Stimulated activated CD8-positive, alpha-beta memory T cell treated with anti-CD3 and anti-CD28 coated beads, Interleukin-4, amount 100 ng/mL, for 1 hour (primary cell): ENCODE measurements at places on chromosomes 13 and 19.

- no peak for DNase-seq
Measured at GRCh38 chr13:27083183-27083582, 88.4 kb downstream of the USP12 start.

DNA sequence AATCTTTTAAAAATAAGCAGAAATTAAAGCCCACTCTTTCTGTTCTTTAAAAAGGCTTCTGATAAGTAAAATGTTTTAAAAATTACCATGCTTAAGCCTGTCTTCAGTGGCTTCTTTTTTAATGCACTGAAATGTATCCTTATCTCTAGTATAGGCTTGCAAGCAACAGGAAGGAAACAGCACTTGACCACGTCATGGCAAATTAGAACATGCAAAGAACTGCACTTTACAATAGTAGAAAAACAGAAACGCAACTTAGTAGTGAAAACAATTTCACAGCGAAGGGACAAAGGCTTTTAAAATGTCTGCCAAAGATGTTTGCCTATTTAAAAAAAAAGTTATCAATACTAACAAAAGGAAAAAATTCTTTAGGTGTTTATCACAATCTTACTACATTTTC lies 36.3 kb downstream of the ELF1 start:
- no peak for DNase-seq

- DNase-seq: no peak
Measured at GRCh38 chr19:1280636-1281568, 4.8 kb upstream of the EFNA2 start.

DNA sequence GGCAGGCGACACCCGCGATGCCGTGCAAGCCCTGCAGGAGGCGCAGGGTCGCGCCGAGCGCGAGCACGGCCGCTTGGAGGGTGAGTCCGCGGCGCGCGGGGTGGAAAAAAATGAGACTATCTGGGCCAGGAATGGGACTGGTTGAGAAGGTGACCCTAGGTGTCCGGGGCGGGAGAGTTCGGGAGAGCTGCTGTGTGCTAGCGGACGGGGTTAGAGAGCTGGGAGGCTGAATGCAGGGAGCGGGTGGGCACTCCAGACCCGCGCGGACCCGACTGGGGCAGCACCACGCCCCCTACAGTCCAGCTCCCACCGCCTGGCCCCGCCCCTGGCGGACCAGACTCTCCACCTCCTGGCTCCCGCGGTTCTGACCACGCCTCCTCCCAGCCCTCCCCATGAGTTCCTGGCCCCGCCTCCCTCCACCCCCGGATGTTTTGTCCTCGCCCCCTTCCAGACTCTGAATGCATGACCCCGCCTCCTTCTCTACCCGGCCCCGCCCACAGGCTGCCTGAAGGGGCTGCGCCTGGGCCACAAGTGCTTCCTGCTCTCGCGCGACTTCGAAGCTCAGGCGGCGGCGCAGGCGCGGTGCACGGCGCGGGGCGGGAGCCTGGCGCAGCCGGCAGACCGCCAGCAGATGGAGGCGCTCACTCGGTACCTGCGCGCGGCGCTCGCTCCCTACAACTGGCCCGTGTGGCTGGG lies 1.5 kb downstream of the CLEC11A start:
- peak; percentile 90 for DNase-seq

DNA sequence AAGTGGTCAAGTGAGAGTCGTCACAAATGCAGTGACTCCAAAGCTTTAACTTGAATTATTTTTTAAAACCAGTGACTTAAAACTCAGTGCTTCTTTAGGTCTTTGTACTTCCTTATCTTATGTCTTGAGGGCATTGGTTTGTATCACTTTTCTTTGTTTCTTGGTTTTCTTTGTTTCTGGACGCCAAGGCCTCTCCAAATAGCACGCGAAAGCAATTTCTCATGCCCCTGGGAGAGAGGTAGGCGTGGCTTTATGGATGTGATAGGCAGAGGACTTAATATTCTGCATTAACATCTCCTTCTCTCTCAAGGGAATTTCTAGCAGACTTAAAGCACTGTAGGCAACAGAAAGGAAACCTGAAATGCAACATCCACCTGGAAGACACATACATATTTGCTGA lies 20.6 kb downstream of the UBE2L5 start:
- DNase-seq: no peak

DNA sequence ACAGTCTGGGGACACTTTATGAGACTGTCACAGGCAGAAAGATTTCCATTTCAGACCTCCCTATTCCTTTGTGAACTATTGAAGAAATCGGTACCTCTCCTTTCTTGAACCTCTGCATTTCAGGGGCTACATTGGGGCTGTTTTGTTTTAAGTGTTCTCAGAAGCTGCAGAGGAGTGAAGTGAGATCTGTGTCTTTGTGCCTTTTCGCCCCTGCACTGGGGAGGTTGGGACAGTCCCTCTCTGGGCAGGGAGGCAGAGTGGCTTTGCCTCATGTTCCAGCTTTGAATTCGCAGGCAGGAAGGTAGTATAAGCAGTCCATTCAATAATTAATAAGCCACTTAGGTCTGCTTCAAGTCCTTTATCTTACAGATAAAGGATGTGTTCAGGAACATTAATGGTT lies 9.5 kb upstream of the AMER2 start:
- no peak for DNase-seq

GRCh38 chr19:18683958-18684641 lies 620 bp downstream of the CRTC1 start:
- DNase-seq: no peak

- DNase-seq: no peak
Measured at GRCh38 chr13:42981317-42981716, 10.7 kb downstream of the EPSTI1 start.

DNA sequence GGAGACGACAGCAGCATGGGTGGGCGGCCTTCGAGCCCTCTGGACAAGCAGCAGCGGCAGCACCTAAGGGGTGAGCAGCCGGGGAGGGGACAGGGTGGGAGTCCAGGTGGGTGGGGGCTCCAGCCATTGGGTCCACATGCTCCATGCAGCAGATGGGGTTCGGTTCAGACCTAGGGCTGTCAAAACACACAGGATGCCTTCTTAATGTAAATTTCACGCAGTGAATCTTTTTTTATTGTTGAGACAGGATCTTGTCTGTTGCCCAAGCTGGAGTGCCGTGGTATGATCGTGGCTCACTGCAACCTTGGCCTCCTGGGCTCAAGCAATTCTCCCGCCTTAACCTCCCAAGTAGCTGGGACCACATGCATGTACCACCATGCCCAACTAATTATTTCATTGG lies 15.9 kb downstream of the PGLS start:
- DNase-seq: no peak

GRCh38 chr19:49852631-49853126 lies 1.7 kb downstream of the PTOV1 start:
- DNase-seq: no peak

DNA sequence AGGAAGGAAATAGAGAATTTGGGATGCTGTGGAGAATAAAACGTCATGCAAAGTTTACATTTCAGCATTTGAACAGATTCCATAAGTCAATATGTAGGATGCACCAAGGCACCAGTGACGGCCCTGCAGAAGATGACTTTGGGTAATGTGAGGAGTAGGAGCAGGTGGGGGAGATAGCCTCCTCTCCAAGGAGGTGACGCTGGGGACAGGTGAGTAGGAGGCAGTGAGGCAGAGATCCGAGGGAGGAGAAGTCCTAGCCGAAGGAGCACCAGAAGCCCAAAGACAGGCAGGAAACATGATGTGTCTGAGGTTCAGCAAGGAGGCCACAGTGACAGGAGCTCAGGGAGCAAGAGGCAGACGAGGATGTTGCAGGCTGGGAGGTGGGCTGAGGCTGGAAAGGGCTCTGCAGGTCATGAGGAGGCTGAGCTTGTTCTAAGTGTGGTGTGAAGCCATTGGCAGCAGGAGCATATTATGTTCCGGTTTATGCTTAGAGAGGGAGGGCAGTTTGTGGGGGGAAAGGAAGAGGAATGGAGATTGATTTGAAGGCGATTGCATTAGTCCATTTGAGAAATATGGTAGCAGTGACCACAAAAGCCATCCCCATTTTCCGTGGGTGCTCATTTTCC lies 55.7 kb upstream of the C1QTNF9 start:
- no peak for DNase-seq

- no peak for DNase-seq
Measured at GRCh38 chr19:522726-523125, 8.8 kb upstream of the CDC34 start.
